ENCODE measurements at places on chromosomes 5 and 9. TPM values are rescaled to one million over a fixed set of nuclear protein-coding genes. Genes with fewer than 3 reads are reported as not detected.

The PCDHGA2 gene
- polyA plus RNA-seq, result 1.9 TPM

The APBA1 gene
- polyA plus RNA-seq, result 6.8 TPM

The ADAMTS13 gene
- 3.4 TPM for polyA plus RNA-seq

The CD14 gene
- 3.2 TPM for polyA plus RNA-seq

The DOCK8 gene
- not detected for polyA plus RNA-seq

The ROR2 gene
- not detected for polyA plus RNA-seq

The SLC25A48 gene
- not detected for polyA plus RNA-seq

The FGFR4 gene
- not detected for polyA plus RNA-seq

The BTNL8 gene
- polyA plus RNA-seq, result not detected

The FAM78A gene
- polyA plus RNA-seq, result 0.24 TPM

The DCTN4 gene
- polyA plus RNA-seq, result 38.8 TPM

The KCNV2 gene
- polyA plus RNA-seq, result not detected

The ARSB gene
- 8.7 TPM for polyA plus RNA-seq

The CDX1 gene
- polyA plus RNA-seq, result not detected

The HMCN2 gene
- not detected for polyA plus RNA-seq

The PCDHB3 gene
- 3.7 TPM for polyA plus RNA-seq

The SLC34A1 gene
- not detected for polyA plus RNA-seq

The CDH9 gene
- 13.0 TPM for polyA plus RNA-seq

The DPYSL3 gene
- 5.2 TPM for polyA plus RNA-seq

The CD180 gene
- polyA plus RNA-seq, result not detected

The ARL14EPL gene
- not detected for polyA plus RNA-seq

The GKAP1 gene
- 12.4 TPM for polyA plus RNA-seq

The MLLT3 gene
- polyA plus RNA-seq, result 16.3 TPM

The CCDC192 gene
- polyA plus RNA-seq, result not detected

The CA9 gene
- polyA plus RNA-seq, result not detected

The TPRN gene
- polyA plus RNA-seq, result 0.99 TPM

The ANKRD18A gene
- 1.4 TPM for polyA plus RNA-seq

The AFAP1L1 gene
- not detected for polyA plus RNA-seq

The TMEM252 gene
- polyA plus RNA-seq, result not detected

The LCN1 gene
- polyA plus RNA-seq, result not detected
